Activated CD4-positive, alpha-beta memory T cell treated with anti-CD3 and anti-CD28 coated beads, Interleukin-2, amount 10 ng/mL, durations not matched to agents 7 days and 5 days (primary cell): ENCODE measurements at places on chromosomes 3 and 15.

GRCh38 chr3:52243791-52244628, 1.5 kb upstream of the PPM1M start:
- DNase-seq: peak; percentile 55

DNA sequence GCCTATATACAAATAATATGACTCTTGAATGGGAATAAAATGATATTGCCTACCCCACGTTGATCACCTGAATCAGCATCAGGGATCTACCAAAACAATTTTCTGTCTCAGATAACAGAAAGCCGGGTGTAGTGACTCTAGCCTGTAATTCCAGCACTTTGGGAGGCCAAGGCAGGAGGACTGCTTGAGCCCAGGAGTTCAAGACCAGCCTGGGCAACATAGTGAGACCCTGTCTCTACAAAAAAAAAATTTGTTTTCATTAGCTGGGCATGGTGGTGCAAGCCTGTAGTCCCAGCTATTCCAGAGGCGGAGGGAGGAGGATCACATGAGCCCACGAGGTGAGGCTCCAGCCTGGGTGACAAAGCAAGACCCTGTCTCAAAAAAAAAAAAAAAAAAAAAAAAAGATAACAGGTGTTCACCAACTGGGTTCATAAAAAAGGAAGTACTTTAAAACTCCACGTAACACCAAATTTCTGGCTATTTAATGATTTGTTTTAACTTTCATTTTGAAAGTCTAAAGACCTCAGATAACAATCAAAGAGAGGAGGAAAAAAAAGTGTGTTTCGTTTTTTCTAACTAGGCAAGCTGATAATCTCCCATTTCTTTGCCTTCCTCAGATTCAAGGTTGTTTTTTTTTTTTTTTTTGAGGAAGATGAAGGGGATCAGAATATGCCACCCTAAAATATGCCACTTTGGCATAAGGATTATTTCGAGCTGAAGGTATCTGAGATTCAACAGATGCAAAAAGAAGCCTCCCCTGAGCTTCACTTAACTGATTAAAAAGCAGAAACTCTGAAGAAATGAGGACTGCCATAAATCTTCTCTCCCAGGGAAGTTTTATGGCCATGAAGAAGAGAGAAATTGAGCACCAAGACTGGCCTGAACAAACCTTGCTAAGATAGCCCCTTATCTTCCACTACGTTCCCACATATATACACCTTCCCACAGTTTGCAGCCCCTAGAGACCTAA, 44.1 kb downstream of the TRANK1 start:
- DNase-seq: no peak

DNA sequence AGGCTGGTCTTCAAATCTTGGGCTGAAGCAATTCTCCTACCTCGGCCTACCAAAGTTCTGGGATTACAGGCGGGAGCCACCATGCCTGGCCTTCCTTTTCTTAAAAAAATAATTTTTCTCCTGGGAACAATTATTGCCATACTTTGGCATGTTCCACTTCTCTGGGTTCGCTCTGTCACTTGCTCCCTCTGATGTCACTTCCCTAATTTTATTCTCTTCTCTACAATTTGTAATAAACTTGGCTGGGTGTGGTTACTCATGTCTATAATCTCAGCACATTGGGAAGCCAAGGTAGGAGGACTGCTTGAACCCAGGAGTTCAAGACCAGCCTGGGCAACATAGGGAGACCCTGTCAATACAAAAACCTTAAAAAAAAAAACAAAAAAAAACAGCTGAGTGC, 6.1 kb upstream of the IMPDH2 start:
- DNase-seq: no peak

DNA sequence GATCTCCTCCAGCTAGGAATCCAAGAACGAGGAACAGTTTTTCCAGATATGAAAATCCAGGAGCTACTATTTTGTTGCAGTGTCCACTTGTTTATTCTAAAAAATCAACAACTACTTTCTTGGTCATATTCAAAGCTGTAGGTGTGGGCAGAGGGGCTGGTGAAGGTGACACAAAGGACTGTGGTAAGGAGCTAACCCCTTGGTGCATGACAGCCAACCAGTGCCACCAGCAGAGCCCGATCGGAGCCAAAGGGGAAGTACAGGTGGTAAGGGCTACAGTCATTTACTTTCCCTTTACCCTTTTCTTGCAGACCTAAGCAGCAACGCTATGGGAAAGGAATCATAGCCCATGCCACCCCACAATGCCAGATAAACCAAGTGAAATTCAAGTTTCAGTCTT, 30.7 kb downstream of the PLA1A start:
- DNase-seq: peak; percentile 40

DNA sequence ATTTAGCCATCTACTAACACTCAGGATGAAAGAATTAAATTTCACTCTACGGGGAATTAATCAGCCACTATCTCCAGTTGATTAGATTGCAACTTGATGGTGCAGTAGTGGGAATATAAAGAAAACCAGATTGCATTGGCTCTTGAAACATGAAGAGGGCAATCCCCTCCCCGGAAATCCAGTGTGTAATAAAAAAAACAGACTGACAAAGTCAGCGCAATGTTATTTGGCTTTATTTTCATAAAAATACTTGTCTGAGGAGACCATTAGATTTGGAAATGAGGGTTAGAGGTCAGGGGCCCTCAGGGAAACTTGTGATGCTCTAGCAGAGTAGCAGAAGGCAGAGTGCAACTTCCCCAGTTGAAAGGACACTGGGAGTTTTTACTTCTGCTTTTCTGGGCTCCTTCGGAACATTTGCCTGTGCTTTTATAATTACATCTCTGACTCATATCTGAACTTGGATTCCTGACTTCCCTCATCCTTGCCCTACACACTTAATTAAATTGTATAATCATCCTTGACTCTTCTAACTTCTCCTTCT, 326.8 kb downstream of the TUSC7 start:
- no peak for DNase-seq

DNA sequence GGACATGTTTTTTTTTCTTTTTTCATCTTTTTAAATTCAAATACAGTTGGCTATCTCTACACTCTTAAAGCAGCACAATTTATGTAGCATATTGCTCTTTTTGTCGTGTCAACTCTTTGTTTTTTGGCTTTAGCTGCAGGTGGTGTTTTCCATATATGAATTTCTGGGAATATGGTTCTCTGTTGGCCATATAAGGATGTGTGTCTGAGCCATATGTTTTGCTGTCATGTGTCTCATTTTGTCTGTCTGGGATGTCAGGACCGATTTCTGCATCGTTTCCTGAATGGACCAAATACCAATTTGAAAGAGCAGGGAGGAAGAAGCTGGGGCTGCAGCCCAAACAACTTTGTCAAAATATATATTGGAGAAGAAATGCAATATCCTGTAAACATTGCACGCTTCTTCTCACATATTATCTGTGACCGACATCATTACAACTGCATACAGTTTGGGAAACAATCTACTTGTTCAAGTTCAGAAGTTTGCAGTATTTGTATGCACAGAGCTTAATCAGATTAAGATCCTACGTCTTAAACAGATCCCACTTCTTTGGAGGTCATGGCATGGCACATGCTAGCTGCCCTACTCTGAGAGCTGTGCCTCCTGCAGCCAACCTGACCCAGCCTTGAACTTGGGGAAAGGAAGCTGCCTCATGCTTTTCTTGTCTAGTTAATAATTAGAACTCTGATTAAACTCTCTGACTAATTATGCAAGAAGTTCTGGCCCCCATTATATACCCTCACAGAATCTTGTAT, 4.0 kb upstream of the SATB1 start:
- DNase-seq: no peak

DNA sequence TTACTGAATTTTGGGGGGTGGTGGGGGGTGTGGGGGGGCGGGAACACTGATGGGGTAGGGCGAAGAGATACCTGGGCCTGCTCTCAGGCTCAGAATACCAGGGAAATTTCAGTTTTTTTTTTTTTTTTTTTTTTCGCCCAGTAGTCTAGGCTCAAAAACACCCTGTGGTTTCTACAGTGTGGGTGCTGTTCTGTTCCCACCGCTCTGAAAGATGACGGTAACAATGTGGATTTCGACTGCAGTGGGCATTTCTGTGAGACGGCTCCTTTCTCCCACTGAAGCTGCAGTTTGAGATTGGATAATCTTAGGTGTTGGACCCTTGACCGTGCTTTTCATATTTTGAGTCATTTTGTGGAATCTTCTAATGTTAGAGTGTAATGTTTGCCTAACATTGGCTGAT, 143.8 kb upstream of the RGMA start:
- no peak for DNase-seq

- no peak for DNase-seq
Measured at GRCh38 chr3:170792471-170792870, 77.5 kb downstream of the RPL22L1 start.
